Activated naive CD4-positive, alpha-beta T cell treated with anti-CD3 and anti-CD28 coated beads, Interleukin-2, amount 50 U/mL, for 16 hours (primary cell): ENCODE measurements at places on chromosomes 7 and 10.

GRCh38 chr7:140078392-140078791, 15.6 kb upstream of the PARP12 start:
- DNase-seq = no peak

DNA sequence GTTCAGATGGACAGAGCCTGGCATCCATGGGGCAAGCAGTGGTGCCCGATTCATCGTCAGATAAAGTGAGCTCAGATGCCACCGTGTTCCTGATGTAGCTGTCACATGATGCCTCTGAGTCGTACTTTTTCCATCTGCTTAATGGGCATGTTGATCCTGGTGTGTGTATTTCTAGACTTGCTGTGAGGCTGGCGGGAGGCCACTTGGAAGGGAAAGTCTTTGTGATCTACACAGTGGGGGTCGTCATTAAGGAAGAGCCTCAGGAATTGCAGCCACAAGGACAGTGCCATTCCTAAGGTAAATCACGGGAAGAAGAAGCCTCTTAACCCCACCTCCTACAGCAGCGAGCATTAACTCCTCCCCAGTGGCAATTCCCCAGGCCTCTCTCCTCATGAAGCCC, 63.0 kb downstream of the RGS10 start:
- no peak for DNase-seq

- peak; percentile 19 for DNase-seq
These were observed 1.8 kb downstream of the SEPTIN7 start for GRCh38 chr7:35802649-35803048.

DNA sequence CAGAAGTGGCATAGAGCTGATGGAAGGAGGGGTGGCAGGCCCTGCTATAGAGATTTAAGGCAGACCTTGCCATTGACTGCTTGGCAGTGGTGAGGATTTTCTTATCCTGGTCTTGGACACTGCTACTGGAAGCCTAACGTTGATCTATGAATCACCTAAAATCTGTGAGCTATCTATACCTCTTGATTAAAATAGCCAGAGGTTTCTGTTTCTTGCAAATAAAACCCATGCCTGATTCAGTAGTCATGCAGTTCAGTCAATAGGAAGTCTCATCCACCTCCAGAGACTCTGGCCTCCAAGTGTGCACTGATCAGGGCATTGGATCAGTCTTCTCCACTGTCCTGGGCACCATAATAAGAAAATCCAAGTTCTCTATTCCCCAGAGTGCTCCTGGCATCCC, 286.5 kb downstream of the PTEN start:
- no peak for DNase-seq

DNA sequence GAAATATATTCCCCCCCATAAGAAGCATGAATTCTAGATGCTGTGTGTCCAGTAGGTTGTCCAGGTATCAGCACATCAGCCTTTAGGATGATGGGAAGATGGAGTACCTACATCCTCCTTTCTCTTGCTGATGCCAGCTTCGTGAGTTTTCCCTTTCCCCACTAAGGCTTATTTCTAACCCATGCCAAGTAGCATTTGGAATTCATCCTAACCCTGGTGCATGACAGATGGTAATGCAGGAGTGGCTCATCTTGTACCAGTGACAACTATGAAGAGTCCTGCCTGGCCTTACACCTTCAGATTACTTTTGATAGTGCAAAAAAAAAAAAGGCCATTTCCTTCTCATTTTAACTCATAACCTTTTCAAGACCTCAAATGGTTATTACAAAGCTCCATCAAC, 58.7 kb downstream of the ARHGAP21 start:
- DNase-seq = no peak

GRCh38 chr10:100043796-100044195, 34.0 kb upstream of the DNMBP start:
- DNase-seq = no peak

- no peak for DNase-seq
These were observed 360.1 kb downstream of the TNS3 start for GRCh38 chr7:47221826-47222225.

- no peak for DNase-seq
These were observed 4.9 kb upstream of the ELN start for GRCh38 chr7:74023092-74023536.
